ENCODE measurements at places on chromosomes 6 and 20. TPM values are rescaled to one million over a fixed set of nuclear protein-coding genes. Genes with fewer than 3 reads are reported as not detected.

The PNPLA1 gene
- not detected for polyA plus RNA-seq

The VSX1 gene
- not detected for polyA plus RNA-seq

The EBF4 gene
- polyA plus RNA-seq: 1.9 TPM

The MYCT1 gene
- polyA plus RNA-seq: 0.02 TPM

The LAMA4 gene
- 268 TPM for polyA plus RNA-seq

The C20orf144 gene
- polyA plus RNA-seq: 0.13 TPM

The PDE10A gene
- 0.40 TPM for polyA plus RNA-seq

The PGC gene
- polyA plus RNA-seq: not detected

The TOX2 gene
- polyA plus RNA-seq: 7.6 TPM

The LPA gene
- polyA plus RNA-seq: not detected

All from BJ (cell line).